ENCODE measurements at places on chromosomes 7 and 10.
A peak's percentile ranks its signal among the peaks of the same experiment; 100 is the strongest.

GRCh38 chr7:134422008-134422407 lies 36.9 kb downstream of the AKR1B1 start:
- DNase-seq: peak; percentile 35

- no peak for DNase-seq
These were observed 18.0 kb upstream of the SPOCK2 start for GRCh38 chr10:72106154-72106849.

DNA sequence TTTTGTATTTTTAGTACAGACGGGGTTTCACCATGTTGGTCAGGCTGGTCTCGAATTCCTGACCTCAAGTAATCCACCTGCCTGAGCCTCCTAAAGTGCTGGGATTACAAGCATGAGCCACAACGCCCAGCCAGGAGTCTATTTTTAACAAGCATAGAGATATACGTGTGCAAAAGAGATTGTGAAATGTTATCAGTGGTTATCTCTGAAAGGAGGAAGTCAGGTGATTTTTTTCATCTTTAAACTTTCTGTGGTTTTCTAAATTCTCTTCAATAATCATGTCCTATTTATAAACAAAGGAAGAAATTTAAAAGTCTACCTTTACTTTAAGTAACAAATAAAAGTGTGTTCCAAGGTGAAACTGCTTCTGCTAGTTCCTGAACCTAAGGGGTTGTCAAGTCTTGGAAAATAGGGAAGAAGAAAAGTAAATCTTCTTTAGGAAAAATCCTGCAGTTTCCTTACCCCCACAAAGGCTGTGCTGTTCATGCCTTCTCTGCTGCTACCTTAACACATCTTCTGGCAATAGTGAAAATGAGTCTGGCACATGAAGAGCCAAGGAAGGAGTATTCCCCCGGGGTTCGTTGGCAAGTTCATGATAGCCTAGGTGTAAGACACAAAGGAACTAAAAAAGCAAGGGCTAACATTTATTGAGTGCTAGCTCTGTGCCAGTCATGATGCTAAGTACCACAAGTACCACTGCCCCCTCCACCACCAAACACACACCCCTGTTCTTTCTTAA lies 51.1 kb downstream of the CYP26A1 start:
- DNase-seq: no peak

GRCh38 chr10:28850784-28851183 lies 173.5 kb downstream of the BAMBI start:
- DNase-seq: no peak

- DNase-seq: no peak
These were observed 34.3 kb upstream of the HERPUD2 start for GRCh38 chr7:35729061-35729783.

GRCh38 chr10:48760983-48761382 lies 76.3 kb downstream of the WDFY4 start:
- DNase-seq: no peak

DNA sequence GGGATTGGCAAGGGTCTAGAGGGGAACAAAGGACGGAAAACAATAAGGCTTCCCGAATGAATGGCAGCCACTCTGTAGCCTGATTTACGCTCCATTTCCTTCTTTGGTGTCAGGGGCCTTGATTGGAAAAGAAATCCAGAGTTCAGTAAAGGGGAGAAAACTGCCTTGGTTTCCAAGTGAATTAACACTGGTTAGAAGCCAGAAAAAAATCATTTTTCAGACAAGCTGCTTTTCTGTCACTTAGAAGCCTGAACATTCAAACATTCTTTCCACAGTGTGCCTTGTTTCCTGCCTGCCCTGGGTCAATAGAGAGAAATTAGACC lies 283 bp upstream of the TRDMT1 start:
- no peak for DNase-seq

DNA sequence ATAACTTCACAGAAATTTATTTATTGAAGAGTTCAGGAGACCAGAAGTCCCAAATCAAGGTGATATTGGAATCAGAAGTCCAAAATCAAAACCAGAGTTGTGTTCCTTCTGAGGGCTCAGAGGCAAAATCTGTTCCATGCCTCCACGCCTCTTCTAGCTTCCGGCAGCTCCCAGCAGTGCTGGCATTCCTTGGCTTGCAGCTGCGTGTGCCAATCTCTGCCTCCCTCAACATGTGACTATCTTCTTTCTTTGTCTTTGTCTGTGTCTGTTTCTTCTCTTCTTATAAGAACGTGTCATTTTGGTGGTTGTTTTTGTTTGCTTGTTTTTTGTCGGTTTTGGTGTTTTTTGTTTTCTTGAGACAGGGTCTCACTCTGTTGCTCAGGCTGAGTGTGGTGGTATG lies 116.1 kb downstream of the APBB1IP start:
- DNase-seq: no peak

DNA sequence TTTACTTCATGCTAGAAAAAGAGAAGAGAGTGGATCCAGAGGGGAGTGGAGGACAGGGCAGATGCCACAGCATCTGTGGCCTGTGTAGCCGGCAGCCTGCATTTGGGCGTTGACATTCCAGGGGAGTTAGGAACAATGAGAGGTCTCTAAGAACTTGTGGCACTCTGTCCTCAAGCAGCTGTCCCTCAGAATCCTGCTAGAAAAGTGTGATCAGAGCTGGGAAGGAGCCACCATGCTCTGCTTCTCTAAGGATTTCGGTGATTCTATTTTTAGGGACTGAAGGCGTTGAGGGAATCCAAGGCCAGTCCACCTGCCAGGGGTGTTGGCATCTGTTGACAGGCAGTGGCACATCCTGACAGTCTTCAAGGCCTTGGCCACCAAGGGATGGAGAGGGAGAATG lies 7.6 kb downstream of the LRIT2 start:
- no peak for DNase-seq

DNA sequence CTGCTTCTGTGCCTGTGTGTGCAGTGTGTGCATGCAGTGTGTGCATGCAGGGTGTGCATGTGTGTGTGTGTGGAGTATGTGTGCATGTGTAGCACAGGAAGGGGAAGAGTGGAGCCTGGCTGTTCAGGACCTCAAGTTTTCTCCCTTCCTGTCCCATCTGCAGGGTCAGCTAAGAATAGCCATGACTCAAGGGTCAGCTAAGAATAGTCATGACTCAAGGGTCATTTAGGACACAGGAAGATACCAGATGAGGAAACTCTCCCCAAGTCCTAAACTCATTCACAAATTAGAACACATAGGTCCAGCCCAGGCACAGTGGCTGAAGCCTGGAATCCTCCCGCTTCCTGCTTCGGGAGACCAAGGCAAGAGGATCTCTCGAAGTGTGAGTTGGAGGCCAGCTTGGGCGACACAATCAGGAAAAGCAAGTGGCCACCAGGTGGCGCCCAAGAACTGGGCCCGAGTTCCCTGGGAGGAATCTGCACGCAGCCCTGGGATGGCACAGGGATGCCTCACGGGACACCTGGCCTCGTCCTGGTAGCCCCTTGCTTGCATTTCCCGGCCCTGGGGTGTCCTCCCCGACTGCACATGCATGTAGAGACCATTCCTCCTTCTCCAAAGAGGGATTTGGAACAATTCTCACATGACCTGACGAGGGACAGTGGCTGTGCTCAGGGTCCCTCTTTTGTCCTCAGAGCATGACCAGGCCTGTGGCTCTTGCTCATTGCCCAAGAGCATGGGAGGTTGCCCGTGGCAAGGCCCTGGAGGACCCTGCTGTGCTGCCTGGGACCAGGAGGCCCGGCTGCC lies 21.4 kb upstream of the VOPP1 start:
- peak; percentile 55 for DNase-seq

DNA sequence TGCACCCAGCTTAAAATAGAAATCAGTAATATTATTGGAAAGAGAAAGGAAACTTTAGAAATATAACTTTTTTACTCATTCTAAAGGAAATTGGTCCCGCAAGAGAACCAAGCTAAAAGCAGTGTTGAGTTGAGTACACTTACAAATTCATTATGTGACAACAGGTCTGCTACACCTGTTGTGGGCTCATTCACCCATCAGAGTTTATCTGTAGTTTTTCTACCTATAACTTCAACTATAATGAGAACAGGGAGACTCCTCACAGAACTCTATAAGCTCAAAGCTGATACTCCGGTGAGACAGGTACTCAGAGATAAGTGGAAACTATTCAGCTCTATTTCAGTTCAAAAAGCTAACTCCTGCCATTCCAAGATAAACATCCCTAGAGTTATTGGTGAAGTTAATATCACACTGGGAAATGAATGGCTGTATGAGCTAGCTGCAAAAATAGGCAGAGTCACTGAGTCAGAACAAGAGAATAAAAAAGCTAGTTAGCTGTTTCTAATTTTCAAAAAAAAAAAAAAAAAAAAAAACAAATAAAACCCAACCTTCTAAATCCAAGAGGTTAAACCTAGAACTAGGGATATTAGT lies 121.3 kb downstream of the PPP1R3A start:
- DNase-seq: no peak

DNA sequence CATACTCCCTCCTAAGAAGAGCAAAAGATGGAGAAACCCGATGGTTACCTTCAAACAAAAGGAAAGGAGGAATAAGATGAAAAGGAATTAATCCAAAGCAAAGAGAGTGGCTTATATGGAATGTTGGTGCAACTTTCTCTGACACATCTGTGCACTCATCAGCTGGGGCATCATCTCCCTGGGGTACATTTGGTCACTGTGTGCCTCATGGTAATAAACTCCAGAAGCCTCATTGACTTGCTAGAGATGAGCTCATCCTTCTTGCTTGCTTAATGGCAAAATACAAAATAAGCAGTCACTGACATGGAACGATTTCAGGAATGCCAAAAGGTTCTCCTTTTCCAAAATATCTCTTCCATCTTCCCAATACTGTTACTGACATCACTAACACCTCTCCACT lies 22.5 kb downstream of the CAV1 start:
- DNase-seq: peak; percentile 90

DNA sequence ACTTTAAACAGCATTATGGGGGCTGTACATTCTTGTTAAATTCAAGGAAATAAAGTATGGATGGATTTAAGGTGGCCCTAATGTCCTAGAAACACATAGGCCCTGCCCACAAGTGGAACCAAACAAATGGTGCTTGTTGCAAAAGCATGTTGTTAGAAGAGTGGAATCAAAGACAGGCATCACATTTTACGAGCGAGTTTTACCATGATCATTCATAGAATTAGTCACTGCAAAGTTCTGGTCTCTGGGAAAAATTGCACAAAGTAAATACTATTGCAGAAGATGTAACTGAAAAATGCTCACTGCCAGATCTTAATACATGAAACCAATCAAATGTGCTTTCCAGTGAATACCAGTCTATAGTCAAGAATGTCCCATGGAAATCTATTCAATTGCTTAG lies 677.1 kb downstream of the PARD3 start:
- peak; percentile 44 for DNase-seq

DNA sequence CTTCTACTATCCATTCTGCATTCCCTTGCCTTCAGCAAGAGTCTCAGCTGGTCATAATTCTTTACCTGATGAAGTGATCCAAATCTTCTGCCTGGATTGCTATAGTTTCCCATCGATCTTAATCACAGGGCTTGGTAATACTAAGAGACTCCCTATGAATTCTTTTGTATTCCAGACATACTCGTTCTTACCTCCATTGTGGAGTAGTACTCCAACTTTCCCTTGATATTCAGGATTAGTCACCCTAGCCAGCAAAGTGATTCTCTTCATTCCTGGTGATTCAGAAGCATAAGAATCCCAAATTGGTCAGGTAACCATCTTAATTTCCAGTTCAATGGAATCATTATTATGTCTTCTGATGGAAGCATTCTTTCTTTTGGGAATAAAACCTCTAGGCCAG lies 96.7 kb downstream of the TWIST1 start:
- DNase-seq: peak; percentile 54

GRCh38 chr10:108410236-108410635 lies 1245.7 kb upstream of the SORCS1 start:
- DNase-seq: no peak

- peak; percentile 9 for DNase-seq
These were observed 131.5 kb downstream of the CCDC7 start for GRCh38 chr10:32577448-32577847.

DNA sequence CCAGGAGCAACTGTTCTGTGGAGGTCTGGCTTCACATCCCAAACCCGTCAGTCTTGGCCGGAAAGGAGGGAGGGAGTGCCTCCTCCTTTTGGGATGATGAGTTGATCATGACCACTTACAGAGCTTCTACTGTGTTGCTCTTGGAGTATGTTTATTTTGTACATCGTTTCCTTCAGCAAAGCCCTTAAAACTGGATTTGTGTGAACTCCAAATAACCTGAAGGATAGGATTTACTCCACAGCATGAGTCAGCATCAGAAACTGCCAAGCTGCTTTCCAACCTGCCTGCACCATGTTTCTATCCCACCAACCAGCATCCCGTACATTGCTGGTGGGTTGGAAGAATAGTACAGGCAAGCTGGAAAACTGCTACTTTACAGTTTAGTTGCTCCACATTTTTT lies 3.5 kb downstream of the CCDC201 start:
- DNase-seq: peak; percentile 11

GRCh38 chr7:1019255-1019785 lies 25.0 kb upstream of the GPR146 start:
- DNase-seq: no peak

DNA sequence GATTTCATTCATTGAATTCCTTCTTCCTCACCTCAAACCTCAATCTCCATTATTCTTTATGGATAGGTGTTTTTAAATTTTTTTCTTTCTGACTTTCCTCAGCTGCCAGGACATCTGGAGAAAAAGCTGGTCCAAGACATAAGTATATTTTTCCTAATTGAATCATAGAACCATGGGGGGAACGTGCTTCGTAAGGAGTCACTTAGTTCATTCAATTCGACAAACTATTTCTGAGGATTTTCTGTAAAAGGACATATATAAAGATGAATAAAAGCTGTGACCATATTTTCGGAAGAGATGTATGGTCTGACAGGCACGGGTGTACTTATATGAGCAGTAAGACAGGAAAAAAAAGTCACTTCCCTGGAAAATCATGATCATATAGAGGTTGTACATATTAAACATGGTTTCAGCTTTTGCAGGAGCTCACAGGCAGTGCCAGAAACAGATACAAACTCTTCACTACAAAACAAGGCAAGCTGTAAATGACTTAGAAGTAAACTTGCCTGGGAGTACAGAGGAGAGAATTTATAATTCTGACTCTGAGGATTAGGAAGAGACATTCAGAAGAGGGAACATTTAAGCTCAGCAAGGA lies 88.2 kb upstream of the EGR2 start:
- no peak for DNase-seq

DNA sequence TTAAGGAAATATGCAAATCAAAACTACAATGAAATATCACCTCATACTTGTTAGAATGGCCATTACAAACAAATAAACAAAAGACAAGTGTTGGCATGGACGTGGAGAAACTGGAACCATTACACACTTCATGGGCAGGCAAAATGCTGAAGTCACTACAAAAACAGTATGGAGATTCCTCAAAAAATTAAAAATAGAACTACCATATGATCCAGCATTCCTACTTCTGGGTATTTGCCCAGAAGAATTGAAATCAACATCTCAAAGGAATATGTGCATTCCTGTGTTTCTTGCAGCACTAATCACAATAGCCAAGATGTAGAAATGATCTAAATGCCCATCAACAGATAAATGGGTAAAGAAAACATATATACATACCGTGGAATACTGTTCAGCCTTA lies 83.6 kb downstream of the NRCAM start:
- no peak for DNase-seq

- DNase-seq: no peak
These were observed 12.7 kb upstream of the ATP6V1F start for GRCh38 chr7:128849804-128850490.
